Activated CD4-positive, alpha-beta T cell treated with anti-CD3 and anti-CD28 coated beads, Interleukin-2, amount 50 U/mL, for 48 hours (primary cell): ENCODE measurements at places on chromosomes 4 and X.

- no peak for DNase-seq
Observed at GRCh38 chr4:73752424-73752823, 12.1 kb downstream of the CXCL8 start.

DNA sequence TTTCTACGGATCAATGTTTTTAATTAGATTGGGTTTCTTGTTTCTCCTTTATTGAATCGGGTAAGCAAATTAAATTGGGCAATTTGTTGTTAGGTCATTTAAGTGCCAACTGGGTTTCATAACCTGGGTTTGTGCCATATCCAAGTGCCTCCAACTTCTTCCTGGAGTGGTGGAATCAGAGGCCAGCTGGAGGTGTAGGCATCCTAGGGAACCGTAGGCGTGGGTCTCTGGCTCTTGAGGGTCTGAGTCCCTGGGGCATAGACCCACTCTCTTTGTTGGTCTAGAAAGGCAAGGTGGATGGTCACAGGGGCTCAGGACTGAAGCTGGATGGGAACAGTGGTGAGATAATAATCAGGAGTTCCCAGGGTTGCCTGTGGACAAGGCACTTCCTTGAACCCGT lies 18.3 kb downstream of the CNGA2 start:
- DNase-seq, result no peak

DNA sequence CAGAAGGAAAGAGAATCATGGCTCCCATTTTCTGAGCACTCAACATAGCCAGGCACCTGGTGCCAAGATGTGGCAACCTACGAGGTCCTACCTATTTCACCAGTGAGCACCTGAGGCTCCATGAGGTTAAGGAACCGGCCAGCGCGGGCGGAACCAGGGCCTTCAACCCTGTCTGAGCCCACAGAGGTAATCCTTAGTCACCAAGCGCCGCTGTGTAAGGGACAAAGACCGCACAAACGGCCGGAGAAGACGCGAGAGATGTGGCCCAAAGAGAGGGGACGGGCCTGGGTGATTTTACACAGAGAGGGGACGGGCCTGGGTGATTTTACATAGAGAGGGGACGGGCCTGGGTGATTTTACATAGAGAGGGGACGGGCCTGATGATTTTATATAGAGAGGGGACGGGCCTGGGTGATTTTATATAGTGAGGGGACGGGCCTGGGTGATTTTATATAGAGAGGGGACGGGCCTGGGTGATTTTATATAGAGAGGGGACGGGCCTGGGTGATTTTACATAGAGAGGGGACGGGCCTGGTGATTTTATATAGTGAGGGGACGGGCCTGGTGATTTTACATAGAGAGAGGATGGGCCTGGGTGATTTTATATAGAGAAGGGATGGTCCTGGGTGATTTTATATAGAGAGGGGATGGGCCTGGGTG lies 114.2 kb downstream of the SMIM20 start:
- no peak for DNase-seq

GRCh38 chr4:26105337-26105736 lies 191.3 kb downstream of the SMIM20 start:
- DNase-seq, result no peak

DNA sequence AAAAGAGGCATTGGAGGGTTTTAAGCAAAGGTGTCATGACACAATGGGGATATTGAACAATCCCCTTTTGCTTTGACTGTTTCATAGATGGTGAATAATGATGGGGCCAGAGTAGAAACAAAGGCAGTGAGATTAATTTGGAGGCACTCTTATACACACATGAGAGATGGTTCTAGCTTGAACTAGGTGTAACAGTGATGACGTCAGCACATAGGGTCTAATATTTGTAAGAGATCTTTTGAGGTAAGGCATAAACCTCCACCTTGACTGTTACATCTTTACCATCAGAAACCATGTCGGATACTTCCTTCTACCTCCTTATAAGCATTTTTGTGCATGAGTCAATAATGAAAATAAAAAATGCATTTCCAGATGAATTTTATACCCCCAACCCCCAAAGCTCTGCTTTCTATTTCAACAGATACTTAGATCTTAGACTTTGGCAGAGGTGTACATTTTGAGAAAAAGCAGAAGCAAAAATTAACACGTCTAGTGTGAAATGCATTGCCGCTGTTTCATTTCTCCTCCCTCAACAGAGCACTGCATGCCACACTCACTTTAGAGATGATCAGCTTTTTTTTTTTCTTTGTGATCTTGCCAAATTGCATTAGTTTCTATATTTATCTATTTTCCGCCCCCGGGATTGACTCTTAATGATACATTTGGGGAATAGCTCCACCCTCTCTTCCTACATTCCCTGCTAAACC lies 87.2 kb downstream of the HS3ST1 start:
- DNase-seq, result no peak

DNA sequence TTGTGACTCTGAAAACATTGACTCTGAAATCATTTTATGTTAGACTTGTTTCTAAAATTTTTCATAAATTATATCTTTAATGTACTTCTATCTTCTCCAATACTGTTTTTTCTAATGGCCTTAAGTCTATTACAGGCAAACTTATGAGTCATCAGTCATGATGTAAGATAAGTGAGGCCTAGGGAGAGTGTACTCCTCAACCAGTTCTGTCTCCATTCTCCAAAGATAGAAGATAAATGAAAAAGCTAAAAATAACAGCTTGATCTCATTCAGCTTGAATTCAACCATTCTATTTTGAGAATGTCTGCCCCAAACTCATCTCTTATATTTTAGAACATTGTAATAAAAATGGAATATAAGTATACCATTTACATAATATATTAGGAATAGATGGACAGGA lies 34.5 kb downstream of the STBD1 start:
- no peak for DNase-seq

DNA sequence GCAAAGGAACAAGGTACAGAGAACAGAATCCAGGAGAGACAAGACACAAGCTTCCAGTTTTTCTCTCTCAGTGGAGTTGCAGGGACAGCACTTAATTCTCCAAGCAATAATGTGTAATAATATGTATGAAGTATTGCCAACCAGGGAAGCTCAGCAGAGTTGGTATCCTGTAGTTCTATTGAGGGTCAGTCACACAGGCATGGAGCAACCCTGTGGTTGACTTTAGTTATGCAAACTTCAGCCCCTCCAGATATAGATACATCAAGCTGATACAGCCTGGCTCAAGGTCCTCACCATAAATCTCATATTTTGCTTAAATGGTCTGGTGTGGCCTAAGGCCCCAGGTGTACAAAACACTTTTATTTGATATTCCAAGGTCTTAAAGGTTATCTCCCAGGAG lies 248.6 kb upstream of the EPHA5 start:
- DNase-seq, result no peak

DNA sequence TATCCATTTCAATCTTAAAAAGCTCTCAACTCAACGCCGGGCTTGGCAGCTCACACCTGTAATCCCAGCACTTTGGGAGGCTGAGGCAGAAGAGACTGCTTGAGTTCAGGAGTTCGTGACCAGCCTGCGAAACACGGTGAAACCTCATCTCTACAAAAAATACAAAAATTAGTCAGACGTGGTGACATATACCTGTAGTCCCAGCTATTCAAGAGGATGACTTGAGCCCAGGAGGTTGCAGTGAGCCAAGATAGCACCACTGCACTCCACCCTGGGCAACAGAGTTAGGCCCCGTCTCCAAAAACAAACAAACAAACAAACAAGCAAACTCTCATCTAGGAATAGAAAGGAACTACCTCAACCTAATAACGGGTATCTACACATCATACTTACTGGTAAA lies 50.8 kb downstream of the PTPN13 start:
- DNase-seq, result no peak

DNA sequence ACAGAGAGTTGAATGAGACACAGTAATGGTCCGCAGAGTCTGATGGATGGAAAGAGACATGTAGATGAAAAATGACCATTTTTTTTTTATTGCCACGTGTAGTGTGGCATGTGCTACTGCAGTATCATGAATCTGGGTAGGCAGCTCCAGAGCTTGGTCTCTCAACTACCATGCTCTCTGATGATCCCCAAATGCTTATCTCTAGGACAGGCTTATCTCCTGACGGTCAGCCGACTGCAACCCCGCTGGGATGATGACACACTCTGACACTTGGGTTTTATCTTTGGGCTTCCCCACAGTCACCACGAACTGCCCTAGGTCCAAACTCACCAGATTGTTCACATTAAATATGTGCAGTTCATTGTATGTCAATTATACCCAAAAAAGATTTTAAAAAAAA lies 239.7 kb downstream of the QDPR start:
- no peak for DNase-seq

DNA sequence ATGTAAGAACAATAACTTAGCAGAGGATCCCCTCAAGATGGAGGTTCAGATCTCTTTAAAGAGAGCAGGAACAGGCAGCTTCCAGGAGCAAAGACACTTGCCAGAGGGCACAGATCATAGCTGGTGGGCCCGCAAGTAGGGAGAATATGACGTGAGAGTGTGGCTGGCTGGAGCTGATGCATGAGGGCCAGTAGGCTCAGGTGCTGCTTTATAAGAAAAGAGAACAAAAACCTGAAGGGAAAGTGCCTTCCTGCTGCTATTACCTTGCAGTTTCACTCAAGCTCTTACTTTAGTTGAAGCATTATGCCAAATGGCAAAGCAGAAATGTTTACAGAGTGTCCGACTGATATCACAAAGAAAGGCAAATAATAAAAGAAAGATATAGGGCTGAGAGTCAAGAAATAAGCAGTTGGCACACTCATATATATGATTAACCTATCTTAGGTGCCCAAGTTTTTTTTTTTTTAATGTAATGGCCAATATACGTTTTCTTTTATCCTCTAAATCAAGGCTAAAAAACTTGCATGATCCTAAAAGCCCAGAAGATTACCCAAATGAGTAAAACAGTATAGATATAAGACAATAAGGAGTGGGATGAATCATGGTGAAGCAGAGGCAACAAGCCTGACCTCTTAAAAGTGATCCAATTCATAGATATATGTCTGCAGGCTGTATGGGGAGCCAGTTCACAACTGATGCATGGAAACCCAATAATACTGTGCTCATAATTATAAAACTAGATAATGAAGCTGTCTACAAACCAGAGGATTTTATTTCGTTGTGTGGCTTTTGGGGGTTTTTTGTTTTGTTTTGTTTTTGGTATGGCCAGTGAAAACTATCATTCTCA lies 12.6 kb downstream of the NR0B1 start:
- no peak for DNase-seq

- no peak for DNase-seq
Observed at GRCh38 chrX:14015294-14015693, 14.4 kb downstream of the GEMIN8 start.

DNA sequence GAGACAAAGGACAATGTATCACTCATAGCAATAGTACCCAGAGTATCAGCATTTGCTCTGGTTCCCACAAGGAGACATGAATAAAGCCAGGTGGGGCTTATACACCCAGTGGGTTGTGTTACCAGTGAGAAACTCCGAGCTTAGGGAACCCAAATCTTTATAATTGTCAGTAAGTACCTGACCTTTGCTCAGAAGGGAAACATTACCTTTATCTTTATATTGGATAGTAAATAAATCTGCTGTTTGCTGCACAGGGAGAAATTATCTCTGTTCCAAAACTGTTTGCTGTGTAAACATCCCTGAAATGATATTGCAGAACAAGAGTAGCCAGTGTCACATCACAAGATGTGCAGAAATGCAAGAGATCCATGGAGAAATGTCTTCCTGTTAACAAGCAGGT lies 12.1 kb upstream of the SLAIN2 start:
- no peak for DNase-seq

GRCh38 chr4:57689693-57690205 lies 579.6 kb upstream of the IGFBP7 start:
- no peak for DNase-seq

DNA sequence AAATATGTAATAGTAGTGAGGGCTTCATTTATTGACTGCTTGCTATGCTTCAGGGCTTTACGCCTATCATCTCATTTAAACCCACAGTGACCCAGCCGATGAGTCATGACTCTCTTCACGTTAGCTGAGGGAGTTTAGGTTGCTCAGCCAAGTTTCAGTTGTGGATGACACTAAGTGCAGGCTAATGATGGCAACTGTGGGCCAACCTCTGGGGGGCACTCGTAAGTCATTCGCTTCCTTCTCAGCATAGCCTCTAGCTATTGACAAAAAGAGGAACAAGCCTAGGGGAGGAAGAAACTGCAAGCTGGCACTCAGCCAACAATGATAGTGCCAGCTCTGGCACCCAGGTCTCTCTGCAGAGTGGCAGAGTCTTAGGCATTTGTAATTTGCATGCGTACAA lies 325.0 kb downstream of the ARHGAP10 start:
- DNase-seq, result peak; percentile 60

DNA sequence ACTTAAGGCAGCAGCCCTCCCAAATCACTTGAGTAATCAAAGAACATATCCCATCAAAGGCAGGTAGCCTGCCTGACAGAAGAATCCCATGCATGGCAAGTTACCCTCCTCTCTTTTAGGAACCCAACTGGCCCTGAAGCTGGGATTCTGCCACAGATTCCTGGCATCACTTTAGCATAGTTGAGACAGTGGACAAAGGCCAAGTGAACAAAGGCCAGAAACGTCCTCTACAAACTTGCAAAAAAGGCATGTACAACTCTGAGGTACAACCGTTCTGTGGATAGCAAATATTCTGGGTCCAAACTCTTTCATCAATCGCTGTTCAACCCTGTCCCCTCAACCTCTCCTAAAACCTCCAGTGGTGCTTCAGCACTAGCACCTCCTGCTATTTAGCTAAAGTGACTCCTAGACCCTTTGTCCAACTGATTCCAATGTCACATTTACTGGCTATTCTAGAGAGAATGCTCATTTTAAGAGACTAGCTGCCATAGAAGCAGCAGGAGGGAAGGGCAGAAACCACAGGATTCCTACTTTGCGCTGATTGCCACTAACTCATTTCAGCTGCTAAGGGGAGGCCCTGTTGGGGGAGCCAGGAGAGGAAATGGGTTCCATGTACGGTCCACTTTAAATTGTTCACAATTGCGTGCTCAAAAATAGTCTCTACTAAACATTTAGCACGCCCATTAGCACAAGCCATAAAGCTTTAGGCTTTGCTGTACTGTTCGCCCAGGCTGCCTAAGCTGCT lies 105.9 kb downstream of the SHROOM4 start:
- DNase-seq, result no peak

DNA sequence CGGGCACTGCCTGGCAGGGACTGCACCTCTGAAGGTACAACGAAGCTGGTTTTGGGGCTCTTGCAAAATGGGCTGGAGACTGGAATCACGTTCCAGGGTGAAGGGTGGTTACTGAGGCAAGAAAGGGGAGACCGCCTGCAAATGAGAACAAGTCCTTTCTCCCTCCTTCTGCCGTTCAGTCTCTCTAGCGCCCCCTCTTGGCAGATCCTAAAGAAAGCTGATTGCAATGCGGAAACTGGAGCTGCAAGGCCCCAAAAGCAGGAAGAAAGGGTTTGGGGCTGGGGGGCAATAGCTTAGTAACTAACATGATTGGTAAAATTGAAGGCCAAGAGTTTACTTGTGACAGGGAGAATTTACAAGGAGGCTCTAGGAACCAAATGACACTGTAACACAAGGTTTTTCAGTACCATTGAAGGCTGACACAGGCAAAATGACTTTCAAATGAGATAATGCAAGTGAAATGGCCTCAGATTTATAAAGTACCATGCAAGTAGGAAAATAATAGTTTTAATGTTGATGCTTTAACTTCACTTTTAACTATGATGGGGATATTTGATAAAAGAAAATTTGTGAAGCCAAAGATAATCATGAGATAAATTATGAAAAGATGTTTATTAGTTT lies 222.7 kb upstream of the HAND2 start:
- DNase-seq, result peak; percentile 34
